Left forelimb (tissue), 1 donor: ENCODE measurements at places on chromosomes 7 and 10.

DNA sequence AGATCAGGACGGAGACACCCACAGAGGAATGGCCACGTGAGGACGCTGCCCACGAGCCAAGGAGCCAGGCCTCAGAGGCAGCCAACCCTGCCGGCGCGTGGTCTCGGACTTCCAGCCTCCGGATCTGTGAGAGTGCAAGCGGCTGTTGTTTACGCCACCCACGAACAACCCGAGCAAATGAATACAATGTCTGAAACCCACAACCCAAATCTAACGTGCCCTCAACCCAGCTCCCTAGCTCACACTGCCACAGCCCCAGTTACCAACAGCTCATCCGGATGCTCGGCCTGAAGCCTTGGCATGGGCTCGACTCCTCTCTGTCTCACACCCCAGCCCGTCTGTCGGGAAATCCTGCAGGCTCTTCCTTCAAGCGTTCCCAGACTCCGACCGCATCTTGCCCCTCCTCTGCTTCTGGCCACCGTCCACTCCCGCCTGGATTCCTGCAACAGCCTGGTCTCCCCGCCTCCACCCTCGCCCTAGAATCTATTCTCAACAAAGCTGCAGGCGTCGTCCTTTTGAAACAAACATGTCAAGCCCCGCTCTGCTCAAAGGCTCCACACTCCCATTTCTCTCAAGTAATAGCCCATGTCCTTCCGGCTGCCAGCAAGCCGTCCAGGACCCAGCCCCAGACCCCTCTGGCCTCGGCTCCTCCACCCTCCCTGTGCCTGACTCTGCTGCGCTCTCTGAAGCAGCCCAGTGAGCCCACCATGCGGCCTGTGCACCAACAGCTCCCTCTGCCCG, 35.3 kb downstream of the STK32C start:
- no peak for DNase-seq

GRCh38 chr10:91247360-91248111, 27.1 kb downstream of the PCGF5 start:
- DNase-seq, result no peak

DNA sequence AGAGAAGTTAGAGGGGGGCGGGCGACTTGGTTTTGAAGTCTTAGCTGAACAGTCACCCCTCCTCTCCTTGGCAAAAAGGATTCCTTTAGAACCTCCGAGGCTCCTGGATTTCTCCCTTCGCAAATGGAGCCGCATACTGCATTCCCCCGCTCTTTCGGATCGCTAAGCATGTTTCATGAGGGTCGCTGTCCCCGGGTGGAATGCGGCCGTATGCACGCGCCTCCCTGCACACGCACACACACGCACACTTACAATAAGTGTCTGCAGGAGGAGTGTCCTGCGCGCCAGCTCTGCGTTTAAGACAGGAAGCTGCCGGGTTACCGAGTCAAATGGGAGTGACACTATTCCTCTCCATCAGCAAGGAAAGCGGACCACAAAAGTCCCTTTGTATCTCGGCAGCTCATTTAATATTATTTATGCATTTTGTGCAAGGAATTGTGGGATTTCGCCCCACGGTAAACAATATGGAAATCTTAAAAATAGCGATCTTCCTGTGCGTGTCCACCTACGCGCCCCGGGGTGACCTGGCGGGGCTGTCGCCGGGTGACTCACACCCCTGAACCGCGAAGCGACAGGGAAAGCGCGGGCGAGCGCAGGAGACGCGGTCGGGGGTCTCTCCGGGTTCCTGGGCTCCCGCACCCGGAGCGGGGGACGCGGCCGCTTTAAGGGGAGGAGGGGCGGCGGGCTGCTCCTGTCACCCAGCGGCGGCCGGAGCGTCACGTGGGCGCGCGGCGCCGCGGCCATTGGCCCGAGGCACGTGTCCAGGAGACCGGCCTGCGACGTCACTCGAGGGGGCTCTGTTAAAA, 988 bp upstream of the EN2 start:
- peak; percentile 85 for DNase-seq

DNA sequence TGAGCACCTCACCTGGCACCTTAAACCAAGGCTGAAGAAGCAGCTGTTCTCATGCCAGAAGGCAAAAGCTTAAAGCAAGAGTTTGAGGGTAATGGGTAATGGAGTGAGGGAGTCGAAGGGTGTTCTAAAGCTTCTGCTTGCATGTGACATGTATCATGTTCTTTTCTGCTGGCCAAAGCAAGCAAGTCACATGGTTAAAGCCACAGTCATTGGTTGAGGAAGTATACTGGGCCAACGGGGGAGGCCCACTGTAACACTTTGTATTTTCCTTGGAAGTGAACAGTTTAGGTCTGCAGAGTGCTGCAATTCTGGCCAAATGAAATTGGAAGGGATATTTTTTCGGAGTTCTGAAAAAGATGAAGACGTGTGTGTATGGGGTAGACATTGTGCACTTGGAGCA, 75.7 kb downstream of the REEP3 start:
- no peak for DNase-seq

DNA sequence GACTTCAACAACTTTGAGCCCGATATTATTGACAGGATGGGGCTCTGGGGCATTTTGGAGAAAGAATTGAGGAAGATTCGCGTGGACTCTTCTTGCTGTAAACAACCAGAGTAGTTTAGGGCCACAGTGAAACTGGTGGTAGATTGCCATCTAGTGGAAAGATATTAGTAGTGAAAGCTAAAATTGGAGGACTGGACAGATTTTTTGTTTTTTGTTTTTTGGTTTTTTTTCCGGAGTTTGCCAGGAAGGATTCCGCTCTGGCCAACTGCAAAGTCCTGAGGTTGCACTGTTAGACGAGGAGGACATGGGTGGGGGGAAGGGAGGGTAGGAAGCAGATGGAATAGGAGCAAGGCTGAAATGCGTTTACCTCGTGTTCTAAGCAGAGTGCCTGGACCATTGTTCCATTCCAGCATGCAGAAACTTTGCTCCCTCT, 11.7 kb downstream of the NOBOX start:
- no peak for DNase-seq

- peak; percentile 38 for DNase-seq
Measured at GRCh38 chr7:150934045-150934766, 43.9 kb downstream of the KCNH2 start.

DNA sequence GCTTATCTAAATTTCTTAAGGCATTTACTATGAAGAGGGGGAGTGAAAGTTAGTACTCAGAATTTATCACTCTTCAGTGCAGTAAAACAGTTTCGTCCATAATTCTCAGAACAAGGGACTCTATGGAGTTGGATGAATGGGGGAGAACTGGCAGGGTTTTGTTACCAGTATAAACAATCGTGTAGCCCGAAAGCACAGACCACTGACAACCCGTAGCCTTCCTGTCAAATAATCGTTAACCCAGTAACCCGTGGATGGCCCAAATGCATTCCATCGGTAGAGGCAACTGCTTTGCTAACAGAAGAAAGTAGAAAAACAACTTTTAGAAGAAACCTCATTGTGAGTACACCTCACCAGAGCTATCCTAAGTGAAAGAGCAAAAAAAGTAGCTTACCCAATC, 583.9 kb downstream of the NXPH1 start:
- no peak for DNase-seq

DNA sequence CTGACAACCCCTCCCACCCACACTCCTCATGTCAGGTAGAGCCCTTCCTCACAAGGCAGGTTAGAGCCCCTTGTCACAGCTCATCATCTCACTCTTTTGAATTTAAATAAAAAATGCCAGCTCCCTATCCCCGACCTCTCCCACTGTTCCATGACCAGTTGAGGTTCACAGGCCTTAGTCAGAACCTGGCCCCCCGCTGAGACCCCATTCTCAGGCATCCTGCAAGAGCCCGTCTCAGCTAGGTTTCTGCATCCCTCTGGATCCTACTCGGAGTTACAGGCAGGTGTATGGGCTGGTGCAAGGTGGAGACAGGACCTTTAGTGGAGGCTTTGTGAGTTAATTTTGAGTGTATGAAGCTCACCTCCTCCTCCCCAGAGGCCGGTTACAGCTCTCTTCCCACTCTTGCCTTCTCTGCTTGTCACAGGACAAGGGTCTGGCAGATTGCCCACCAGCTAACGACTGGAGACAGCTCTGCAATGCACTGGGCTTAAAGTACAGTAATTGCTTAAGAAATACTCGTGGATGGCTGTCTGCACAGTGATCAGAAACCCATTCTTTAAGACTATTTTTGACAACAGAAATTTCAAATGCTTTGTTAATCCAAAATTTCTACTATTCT, 394.9 kb upstream of the DPP6 start:
- no peak for DNase-seq
